ENCODE measurements at places on chromosomes 12 and 14.
A peak's percentile ranks its signal among the peaks of the same experiment; 100 is the strongest.

- no peak for DNase-seq
Measured at GRCh38 chr12:26162905-26163304, 32.5 kb upstream of the SSPN start.

GRCh38 chr14:36091096-36091495 is 85.4 kb downstream of the PTCSC3 start:
- no peak for DNase-seq

DNA sequence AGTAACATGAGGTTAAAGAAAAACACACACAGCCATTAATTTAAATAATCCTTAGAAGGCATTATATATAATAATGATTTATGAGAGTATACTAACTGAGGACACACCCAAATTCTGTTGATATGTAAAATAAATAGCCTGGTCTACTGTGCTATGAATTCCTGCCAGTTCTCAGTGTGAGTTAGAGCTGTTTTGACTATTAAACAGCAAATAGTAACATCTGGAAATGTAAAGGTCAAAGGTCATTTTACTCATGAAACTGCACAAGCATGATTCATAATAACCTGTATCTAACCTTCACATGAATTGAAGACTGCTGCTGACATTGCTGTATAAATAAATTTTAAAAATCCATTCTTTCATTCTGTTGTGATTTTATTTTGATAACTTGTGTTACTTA is 966.7 kb downstream of the SLC6A15 start:
- DNase-seq: no peak

DNA sequence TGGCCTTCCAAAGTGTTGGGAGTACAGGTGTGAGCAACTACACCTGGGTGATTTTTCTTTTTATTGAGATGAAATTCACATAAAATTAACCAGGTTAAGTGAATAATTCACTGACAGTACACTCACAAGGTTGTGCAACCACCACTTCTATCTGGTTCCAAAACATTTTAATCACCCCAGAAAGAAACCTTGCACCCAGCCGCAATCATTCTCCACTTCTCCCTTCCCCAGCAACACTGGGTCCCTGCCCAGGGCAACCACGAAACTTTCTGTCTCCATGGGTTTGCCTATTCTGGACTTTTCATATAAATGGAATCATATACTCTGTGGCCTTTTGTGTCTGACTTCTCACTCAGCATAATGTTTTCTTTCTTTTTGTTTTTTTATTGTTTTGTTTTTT is 26.3 kb upstream of the MLXIP start:
- DNase-seq: no peak

- DNase-seq: no peak
Measured at GRCh38 chr14:76753541-76754198, 7.6 kb upstream of the VASH1 start.

- DNase-seq: peak; percentile 16
Measured at GRCh38 chr14:61537563-61538463, 157.5 kb upstream of the HIF1A start.

DNA sequence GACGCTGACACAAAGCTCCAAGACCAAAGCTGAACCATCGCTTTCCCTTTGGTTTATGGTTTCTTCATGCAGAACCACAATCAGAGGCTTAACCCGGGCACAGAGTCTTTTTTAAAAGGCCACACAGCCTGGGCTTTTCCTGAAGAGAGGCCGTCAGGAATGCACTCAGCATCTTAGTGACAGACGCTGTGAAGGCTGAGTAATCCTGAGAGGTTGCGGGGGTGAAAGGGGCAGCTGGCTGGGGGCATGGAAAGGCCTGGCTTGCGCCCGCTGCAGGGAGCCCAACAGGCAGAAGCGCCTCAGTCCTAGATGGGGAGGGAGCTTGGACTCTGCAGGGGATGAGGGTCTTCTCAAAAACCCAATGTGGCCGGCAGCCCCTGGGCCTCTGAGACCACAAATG is 13.6 kb downstream of the CTDSP2 start:
- no peak for DNase-seq

DNA sequence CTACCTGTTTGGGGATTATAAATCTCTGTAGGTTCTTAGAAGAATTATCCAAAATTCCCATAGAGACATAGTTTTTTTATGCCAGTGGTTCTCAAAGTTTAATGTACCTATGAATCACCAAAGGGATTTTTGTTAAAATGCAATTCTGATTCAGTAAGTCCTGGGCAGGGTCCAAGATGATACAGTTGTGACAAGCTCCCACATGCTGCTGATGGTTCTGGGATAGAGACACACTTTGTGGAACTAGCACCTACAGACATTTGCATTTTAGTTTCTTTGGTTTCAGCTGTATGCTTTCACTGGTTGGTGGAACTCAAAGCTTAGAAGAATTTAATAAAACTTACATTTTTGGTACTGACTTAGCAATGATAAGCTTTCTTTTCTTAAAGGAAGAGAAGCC is 80.4 kb downstream of the PTCSC3 start:
- no peak for DNase-seq

DNA sequence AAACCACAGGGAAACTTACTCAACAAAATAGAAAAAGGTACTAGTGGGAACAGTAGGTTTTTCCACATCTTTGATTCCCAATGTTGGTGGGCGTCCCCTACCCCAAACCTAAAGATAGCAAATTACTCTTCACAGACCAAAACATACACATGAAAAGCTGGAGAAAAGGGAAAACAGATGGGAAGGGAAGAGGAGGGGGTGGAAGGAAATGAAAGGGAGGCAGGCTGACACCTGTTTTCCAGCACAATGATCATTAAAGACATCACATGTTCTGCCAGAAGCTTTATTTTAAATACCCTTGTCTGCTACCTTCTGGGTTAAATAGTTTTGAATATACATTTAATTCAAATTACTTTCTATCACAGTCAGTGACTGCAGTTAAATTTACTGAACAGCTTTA is 1617.9 kb upstream of the SEL1L start:
- no peak for DNase-seq

GRCh38 chr12:52791271-52792184 is 4.4 kb downstream of the KRT3 start:
- no peak for DNase-seq

GRCh38 chr12:27193854-27194544 is 50.1 kb upstream of the STK38L start:
- DNase-seq: no peak

- DNase-seq: no peak
Measured at GRCh38 chr14:51207621-51208020, 32.4 kb upstream of the TMX1 start.

- DNase-seq: no peak
Measured at GRCh38 chr12:69007101-69007854, 74.3 kb upstream of the CPM start.

DNA sequence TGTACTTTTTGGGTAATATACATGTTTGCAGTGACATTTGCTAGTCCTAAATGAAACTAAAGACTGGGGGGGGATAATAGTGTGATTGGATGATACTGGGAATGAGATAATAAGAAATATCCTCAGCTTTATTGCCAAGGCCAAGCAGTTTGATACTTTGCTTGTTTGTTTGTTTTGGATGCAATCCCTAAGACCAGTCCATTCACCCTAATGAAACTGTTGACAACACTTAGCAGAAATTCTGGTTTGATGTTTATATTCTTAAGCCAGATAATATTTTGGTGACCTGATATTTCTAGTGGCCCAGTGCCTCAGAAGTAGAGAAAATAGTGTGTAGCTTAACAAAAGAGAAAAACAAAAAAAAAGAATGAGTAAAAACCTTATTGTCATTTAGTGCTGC is 1.8 kb downstream of the PHC1 start:
- no peak for DNase-seq

GRCh38 chr12:12927211-12928079 is 24.5 kb downstream of the GPRC5D start:
- DNase-seq: peak; percentile 22

DNA sequence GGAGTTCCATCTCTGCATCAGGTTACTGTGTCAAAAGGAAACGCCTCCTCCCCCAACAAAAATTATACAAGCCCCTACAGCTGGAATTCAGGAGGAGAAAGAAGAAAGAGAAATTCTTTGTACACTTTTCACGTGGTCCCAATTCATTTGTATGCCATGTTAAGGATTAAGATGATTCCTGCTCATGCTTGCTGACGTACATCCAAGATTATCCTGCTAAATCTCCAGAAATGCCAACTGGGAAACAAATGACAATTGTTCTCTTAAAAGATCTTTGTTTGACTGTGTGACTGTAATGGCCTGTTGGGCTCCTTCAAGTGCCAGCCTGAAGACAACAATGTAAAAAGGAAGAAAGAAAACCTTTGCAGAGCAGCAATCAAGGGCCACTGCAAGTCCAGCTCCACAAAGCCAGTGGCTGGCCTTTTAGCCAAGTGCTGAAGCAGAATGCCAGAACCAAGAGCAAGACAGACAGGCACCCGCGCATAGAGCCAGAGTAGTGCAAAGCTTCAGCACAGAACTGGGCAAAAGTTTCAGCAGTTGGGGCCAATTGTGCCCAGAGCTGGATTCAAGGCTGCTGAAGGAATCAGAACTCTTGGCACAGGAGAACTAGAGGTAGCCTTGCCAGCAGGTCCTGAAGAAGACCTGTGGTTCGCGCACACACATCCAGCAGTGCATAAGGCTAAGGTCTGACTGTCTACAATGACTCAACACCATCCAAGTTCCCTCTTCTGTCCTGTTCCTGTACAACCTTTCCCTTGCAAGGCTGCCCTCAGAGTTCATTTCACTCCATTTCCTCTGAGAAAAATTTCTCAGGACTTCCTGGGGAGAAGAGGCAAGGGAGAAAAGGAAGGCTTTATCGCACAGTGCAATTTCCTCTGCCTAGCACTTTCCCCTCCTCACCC is 209.7 kb upstream of the BMP4 start:
- DNase-seq: no peak

GRCh38 chr12:42565633-42566032 is 23.9 kb downstream of the PRICKLE1 start:
- DNase-seq: no peak

DNA sequence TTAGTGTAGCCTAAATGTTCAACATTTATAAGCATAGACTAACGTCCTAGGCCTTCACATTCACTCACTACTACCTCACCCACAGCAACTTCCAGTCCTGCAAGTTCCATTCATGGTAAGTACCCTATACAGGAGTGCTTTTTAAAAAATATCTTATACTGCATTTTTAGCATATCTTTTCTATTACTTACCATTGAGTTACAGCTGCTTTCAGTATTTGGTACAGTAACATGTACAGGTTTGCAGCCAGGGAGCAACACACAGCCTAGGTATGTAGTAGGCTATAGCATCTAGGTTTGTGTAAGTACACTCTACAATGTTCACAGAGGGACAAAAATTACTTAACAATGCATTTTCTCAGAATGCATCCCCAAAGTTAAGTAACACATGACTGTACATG is 17.4 kb downstream of the IPO8 start:
- DNase-seq: no peak

DNA sequence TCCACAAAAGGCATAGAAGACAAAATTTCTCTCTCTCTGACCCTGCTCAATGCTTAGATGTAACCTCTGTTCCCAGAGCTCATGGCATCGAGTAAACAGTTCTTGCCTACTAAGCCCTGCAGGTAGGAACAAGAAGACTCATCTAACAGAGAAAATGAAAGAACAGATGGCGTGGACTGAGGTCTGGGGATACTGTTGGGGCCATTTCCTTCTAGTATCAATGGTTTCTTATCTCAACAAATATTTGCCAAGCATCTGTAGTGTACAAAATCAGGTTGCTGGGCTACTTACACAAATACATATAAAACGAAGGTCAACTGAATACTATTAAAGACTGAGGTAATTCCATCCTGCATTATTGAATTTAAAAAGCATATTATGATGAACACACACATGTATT is 93.3 kb downstream of the RIMBP2 start:
- DNase-seq: no peak

DNA sequence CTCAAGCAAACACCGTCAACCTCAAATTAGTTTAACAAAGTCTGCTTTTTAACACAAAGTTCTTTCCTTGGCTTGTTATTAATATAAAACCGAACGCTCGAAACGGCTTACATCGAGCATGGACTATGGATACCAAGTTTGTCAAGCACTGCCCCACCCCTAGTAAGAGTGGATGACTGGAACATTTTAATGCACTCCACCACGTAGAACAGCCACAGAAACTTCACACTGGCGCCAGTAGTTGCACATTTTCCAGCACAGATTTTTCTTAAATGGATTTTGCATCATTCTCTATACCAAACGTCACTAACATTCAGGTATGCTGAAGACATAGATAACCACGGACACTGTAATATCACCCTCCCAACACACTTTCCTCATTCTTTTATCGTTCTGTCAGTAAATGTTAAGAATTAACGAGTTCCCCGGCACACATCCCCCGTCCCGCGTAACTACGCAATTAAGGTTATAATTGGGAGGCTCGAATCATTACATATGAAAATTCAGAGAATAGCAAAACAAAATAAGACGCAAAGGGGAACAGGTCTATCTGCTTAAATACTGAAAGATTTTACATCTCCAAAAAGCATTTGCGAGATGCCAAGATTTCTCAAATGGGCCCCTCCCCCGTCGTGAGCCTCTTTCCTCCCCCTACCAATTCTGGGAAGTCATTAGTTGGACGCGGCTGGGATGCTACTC is 990 bp downstream of the FERMT2 start:
- no peak for DNase-seq

GRCh38 chr14:95496111-95496681 is 20.3 kb downstream of the SYNE3 start:
- DNase-seq: no peak

DNA sequence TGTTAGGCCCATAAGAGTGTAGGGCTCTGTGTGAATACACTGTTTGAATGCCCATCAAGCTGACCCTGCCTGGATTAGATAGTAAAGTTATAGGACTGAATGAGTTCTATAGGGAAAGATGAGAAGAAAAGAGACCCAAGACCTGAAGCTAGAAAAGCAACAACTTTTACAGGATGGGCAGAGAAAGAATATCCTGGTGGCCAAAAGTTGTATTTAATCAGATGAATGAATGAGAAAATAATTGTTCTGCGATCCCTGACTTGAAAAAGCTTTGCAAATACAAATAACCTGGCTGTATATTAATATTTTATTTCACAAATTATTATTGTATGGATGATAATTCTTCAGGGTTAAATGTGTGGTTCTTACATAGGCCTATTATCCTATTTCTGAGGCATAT is 2.8 kb upstream of the ANO6 start:
- DNase-seq: no peak

GRCh38 chr12:12229556-12230092 is 37.2 kb downstream of the LRP6 start:
- no peak for DNase-seq

GRCh38 chr12:38417101-38417500 is 100.5 kb downstream of the ALG10B start:
- DNase-seq: no peak

DNA sequence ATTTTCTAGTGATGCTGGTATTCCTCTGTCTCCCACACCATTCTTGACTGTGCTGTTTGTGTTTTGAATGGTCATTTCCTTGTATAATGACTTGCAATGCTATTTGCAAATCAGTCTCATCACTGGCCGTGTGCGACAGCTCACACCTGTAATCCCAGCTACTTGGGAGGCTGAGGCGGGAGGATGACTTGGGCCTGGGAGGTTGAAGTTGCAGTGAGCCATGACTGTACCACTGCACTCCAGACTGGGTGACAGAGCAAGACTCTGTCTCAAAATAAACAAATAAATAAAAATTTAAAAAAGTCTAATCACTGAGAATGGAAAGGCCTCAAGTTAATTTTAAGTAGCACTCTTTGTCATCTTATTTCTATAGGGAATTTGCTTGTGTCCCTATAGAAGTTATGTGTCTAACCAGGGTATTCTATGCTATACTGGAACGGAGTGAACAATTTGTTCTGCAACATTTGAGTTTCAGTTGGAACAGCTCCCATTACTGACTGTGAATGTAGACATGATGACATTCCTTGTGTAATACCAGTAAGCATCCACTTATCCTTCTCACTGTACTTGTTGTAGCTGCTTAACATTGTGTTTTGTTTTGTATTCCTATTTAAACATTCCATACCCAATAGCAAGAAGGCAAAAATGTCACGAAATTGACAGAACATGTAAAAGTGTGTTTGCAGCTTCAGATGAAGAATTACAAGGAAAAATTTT is 126.3 kb downstream of the MGST1 start:
- DNase-seq: no peak
